ENCODE measurements at places on chromosomes 4 and X.

DNA sequence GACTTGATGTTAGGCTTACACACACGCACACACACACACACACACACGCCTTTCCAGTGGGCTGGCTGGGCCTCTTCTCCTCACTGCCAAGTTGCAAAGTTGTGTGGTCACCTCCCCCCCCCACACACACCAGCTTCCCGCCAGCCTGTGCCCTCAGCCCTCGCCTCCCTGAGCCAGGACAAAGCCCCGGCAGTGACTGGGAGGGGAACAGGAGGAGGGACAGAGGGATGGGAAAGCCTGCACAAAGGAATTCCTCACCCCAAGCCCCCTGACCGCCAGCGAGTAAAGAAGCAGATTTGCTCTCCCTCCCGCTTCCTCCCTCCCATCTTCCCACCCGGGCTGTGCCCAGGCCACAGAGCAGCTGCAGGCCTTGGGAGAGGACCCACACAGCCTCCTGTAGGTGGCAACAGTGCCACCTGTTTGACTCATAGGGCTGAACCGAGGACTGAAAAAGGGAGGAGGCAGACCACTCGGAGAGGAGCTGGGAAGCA, at the start of gene GDPD2:
Gene GDPD2, plus strand, starts transcription at position 464 of the 491 bp plus-strand sequence. CDS start 1,671 bp downstream, outside the sequence.
- DNase-seq: no peak

- peak; percentile 34 for DNase-seq
Observed at GRCh38 chrX:20412871-20413486, 146.3 kb upstream of the RPS6KA3 start.

GRCh38 chrX:100477958-100478357, 67.9 kb upstream of the PCDH19 start:
- DNase-seq: no peak

DNA sequence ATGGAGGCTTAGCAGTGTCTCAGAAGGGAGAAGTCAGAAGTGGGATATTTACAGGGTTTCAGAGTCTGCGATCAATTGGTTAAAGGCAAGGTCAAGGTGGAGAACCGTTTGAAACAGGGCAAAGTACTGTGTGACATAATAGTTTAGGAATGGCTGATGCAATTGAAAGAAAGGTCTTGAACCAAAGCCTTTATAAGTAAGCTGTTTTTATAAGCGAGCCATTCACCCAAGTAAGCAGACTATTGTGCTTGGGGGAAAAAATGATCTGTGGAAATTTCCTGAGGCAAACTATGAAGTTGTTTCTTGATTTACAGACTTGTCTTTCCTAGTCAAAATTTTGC, 327.3 kb downstream of the CAMK2D start:
- DNase-seq: no peak

DNA sequence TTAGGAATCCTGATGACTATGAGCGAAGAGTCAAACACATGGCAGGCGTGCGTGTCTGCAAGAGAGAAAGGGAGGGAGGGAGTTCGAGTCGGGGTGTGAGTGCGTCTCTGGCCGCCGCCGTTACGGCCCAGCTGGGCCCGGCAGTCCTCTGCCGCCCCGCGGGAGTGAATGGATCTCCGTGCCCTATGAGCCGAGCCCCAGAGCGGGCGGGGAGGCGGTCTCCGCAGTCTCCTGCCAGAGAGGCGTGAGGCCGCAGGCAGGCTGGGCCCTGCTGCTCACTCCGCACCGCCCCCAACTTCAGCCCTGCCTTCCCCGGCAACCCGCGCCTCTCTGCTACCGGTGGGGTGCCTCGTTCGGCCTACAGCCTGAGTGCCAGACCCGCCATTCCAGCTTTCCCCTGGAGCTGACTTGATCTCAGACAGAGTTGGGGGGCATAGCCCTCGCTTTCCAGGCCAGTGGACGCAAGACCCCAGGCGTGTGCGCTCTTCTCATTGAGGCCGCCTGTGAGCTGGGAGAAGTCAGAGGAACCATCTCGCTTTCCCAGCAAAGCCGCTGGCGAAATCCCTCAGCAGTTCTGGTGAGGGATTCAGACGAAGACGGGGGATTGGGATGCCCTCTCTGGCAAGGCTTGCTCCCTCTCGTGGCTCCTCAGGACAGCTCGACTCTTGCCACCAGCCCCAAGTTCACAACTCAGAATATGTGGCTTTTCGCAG, 1.4 kb downstream of the SLC16A2 start:
- DNase-seq: no peak

DNA sequence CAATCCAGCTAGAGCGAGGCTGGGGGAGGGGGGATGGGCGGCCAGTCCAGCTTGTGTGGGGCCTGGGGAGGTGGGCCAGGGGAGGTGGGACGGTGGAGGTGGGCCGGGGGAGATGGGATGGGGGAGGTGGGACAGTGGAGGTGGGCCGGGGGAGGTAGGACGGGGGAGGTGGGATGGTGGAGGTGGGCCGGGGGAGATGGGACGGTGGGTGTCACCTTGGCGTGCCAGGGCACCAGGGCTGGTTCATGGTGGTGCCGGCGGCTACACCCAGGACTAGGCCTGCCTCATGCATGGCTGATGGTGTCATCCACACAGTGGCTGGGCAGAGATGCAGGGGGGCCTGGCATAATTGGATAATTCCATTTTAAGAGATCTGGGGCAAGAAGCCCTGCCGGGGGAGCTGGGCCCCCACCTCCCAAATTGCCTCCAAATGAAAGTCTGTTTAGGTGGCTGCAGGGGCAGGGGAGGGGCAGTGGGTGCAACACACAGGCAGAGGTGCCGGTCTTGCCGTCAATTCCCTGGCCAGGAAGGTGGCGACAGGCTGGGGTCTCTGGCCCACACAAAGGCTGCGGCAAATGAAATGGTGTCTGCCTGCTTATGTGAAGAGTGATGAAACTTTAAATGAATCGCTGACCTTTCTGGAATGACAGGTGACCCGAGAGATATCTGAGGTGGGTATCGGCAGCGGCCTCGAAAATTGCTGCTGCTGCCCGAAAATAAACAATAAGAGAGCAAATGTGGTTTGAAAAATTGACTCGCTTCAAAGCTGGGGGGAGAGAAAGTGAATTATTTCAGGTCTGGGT, 82.1 kb downstream of the FAM53A start:
- no peak for DNase-seq

DNA sequence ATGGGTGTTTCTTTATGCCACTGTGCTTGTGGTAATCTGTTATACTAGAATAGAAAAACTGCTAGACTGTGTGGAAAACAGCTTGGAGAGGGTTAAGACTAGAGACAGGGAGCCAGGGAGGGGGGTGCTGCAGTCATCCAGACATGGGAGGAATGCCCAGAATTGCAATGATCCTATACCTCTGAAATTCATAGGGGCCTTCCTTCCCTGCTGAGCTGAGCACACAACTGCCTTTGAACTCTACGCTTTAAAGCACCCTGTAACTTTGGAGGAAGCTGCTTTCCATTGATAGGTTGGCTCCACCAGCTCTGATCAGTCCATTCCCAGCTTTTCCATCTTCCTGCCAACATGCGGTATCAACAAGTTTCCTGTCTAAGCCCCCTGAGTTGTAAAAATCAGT, 155.9 kb upstream of the RASGEF1B start:
- no peak for DNase-seq

- DNase-seq: no peak
Observed at GRCh38 chr4:4677556-4678522, 136.0 kb upstream of the STX18 start.

DNA sequence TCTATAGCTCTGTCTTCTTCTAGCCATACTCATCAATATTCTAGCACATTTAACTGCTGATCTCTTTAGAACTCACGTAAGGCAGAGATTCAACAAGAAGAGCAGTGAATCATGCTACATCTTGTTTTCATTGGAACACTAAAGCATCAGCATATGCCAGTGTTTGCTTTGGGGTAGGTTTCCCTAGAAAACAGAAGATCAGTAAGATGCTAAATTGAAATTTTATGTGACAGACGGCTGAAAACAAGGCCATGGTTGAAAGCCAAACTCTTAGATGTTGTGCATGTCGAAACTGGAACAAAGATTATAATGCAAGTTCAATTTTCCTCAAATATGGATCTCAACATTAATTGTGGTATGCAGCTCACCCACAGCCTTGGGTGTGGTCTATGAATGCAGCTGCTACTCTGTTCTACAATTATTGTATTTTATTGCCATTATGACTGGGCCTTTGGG, 107.6 kb downstream of the PDLIM5 start:
- no peak for DNase-seq

DNA sequence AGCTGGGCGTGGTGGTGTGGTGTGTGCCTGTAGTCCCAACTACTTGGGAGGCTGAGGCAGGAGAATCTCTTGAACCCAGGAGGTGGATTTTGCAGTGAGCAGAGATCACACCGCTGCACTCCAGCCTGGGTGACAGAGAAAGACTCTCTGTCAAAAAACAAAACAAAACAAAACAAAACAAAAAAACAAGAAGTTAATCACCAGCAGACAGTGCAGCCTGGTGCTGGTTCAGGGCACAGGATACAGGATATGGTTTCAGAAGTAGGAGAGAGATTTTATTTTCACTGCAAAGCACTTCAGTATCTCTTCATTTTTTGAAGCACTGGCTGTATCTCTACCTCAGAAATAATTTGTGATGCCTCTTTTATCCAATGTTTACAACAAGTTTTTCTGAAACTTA, 1222.9 kb upstream of the PRKX start:
- DNase-seq: no peak
